Camera-type eye (tissue), 1 donor: ENCODE measurements at places on chromosomes 1 and 21. TPM values are rescaled to one million over a fixed set of nuclear protein-coding genes. Genes with fewer than 3 reads are reported as not detected.

The ACTL8 gene
- total RNA-seq, result not detected

The HSPB7 gene
- 5.3 TPM for total RNA-seq

The PODN gene
- 17.1 TPM for total RNA-seq

The OPTC gene
- 40.7 TPM for total RNA-seq

The S100B gene
- total RNA-seq, result 67.8 TPM

The TNFRSF4 gene
- 0.22 TPM for total RNA-seq

The GART gene
- total RNA-seq, result 94.7 TPM

The S100A16 gene
- 39.4 TPM for total RNA-seq

The SPRR3 gene
- total RNA-seq, result not detected

The ATF3 gene
- total RNA-seq, result 15.1 TPM

The DMRTA2 gene
- 3.1 TPM for total RNA-seq

The ZMYND12 gene
- total RNA-seq, result 4.6 TPM

The MCOLN2 gene
- total RNA-seq, result 0.71 TPM

The LCE2A gene
- total RNA-seq, result not detected

The PLXNA2 gene
- total RNA-seq, result 43.6 TPM

The TTC39A gene
- total RNA-seq, result 5.2 TPM

The REN gene
- total RNA-seq, result not detected

The MORN1 gene
- total RNA-seq, result 35.4 TPM

The PGBD5 gene
- total RNA-seq, result 11.3 TPM

The OR2L8 gene
- total RNA-seq, result not detected

The MTR gene
- 31.6 TPM for total RNA-seq

The DNASE2B gene
- total RNA-seq, result 3.0 TPM

The RIT1 gene
- 54.2 TPM for total RNA-seq

The LENEP gene
- total RNA-seq, result 6.0 TPM

The NEGR1 gene
- 23.3 TPM for total RNA-seq

The SMIM12 gene
- 11.3 TPM for total RNA-seq

The ZMPSTE24 gene
- 57.5 TPM for total RNA-seq

The NHLH2 gene
- total RNA-seq, result 18.4 TPM
